ENCODE measurements at places on chromosomes 11 and 22.
A peak's percentile ranks its signal among the peaks of the same experiment; 100 is the strongest.

- DNase-seq = peak; percentile 66
Observed at GRCh38 chr11:115325523-115325922, 178.7 kb downstream of the CADM1 start.

GRCh38 chr11:113446112-113446511, 29.1 kb downstream of the DRD2 start:
- no peak for DNase-seq

- DNase-seq = no peak
Observed at GRCh38 chr22:46553189-46553588, 15.8 kb upstream of the CELSR1 start.

GRCh38 chr11:67632175-67632981, 2.6 kb upstream of the NUDT8 start:
- no peak for DNase-seq

- DNase-seq = no peak
Observed at GRCh38 chr11:66462911-66463310, 3.8 kb upstream of the PELI3 start.

GRCh38 chr22:24341627-24342026, 71.0 kb downstream of the SPECC1L start:
- no peak for DNase-seq

- DNase-seq = no peak
Observed at GRCh38 chr22:30674482-30674881, 6.8 kb upstream of the DUSP18 start.

- DNase-seq = no peak
Observed at GRCh38 chr22:46861468-46862367, 99.3 kb downstream of the TBC1D22A start.

DNA sequence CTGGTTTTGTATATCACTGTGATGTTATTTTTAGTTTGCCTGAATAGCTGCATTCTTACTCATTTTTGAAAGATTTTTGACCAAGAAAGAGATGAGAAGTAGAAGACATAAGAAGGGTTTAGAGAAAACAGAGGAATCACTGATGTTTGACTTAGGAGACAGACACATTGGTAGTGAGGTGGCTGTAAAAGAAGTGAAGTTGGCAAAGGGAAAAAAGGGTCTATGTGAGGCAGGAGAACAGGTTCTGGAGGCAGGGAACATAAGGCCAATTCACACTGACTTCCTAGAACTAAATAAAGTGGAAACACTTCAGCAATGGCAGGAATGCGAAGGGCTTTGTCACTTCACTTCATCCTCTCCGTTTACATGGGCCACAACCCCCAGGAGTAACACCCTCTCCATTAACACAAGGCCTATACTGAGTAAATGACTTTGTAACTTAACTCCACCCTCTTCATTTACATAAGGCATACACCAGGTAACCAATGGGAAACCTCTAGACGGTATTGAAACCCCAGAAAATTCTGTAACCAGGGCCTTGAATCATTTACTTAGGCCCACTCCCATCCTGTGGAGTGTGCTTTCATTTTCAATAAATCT, 36.5 kb downstream of the CTSC start:
- no peak for DNase-seq

DNA sequence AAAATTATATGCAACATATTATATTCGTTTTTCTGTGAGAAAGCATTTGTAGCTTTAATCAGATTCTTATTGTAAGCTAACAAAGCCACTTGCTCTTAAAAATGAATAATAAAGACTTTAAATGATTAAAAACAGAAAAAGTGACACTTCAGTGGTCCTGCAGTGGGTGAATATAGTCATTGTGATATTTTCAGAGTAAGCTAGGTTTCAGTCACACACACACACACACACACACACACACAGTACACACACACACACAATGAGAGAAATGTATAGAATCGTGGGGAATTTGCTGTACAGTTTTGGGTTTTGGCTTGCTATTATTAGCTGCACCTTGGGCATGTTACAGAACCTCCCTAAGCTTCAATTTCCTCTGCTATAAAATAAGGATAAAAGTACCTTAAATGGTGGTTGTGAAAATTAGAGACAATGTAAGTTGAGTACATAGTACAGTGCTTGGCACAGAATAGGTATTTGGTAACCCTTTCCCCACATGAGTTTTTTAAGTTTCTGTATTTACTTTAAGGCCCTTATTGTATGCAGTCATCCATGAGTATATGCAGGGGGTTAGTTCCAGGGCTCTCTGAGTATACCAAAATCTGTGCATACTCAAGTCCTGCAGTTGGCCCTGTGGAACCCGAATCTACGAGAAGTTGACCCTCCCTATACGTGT, 39.8 kb downstream of the CSTPP1 start:
- DNase-seq = no peak

DNA sequence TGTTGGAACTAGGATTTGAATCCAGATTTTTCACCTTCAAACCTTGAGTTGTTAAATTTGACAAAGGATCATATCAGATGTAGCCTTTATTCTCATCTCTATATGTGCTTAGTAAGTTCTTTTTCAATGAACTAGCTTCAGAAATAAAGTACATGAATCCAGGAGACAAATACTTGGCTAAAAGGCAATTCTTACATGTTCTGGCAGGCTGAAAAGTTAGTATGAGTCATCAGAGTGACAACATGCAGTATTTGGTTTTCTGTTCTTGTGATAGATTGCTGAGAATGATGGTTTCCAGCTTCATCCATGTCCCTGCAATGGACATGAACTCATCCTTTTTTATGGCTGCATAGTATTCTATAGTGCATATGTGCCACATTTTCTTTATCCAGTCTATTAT, 40.4 kb downstream of the BBOX1 start:
- no peak for DNase-seq

GRCh38 chr11:82763167-82763566, 29.5 kb upstream of the FAM181B start:
- DNase-seq = no peak

DNA sequence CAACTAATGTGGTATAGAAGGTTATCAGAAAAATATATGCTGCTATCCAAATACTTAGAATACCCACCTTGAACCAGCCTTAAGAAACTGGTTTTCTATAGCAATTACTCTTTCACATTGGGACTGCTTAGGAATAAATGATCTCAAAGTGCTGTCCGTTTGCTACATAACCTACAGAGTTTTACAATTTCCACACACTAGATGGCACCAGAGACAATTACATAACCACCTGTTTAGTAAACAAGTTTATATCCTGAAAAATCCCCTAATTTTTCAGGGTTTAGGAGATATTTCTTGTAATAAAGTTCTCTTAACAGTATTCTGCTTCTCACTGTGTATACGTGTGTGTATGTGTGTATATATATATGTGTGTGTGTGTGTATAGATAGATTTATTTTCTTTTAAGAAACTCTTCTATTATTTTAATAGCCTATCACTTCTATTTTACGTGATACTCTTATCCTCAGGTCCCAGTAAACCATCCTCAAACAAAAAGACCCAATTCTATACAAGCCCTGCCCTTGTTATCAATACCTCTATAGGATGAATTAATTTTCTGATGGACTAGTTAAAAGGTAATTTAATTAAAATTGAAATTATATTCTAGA, 6.7 kb upstream of the OR5I1 start:
- DNase-seq = no peak

DNA sequence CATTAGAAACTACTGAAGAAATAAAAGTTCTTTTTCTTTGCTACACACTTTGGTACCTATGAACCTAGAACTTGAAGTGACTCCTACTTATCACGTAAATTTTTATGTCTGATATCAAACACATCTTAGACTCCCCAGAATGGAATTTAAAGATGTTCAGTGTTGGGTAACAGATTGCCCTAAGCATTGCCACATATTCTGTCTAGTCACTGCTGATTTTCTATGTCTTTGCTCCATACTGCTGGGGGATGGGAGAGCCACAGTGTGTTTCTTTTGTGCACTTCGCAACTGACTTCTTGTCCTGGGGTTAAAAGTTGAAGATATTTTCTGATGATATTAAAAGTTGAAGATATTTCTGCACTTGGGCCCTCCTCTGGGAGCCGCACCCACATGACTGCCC, 19.4 kb upstream of the MYO18B start:
- DNase-seq = no peak

DNA sequence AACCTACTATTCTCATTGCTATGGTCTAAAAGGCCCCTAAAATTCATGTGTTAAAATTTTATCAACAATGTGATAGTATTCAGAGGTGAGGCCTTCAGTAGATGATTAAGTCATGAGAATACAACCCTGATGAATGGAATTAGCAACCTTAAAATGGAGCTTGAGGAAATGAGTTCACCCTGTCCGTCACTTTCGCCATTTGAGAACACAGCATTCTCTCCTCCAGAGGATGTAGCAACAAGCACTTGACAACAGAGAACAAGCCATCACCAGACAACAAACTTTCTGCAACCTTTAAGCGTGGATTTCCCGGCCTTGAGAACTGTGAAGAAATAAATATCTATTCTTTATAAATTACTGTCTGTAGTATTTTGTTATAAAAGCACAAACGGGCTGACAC, 197.0 kb downstream of the SBF2 start:
- no peak for DNase-seq

GRCh38 chr11:130211781-130212401, 52.3 kb downstream of the ST14 start:
- DNase-seq = no peak

DNA sequence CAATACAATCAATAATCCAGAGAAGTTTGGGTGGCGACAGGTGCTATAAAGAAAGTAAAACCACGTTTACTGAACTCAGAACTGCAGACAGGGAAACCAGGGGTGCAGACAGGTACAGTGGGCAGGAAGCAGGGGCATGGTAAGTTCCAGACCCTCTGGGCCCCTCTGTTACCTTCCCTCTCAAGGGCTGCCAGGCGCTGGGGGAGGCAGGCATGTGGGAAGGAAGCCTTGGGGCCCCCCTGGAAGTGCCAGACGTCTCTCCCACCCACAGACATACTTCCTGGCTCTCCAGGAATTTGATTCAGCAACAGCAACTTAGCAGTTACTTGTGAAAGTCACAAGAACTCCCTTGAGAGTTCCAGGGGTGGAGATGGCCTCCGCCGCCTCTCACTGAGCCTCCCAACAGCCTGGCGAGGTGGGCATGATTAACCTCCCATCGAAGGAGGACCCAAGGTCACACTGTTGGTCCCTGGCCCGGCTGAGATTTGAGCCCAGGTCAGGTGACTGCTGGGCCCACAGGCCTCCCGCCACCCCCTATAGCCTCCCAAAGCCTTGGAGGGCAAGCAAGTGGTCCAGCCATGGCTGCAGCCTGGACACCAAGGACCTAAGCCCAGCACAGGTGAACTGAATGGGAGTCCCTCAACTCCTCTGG, 14.1 kb upstream of the TSKU start:
- DNase-seq = no peak

DNA sequence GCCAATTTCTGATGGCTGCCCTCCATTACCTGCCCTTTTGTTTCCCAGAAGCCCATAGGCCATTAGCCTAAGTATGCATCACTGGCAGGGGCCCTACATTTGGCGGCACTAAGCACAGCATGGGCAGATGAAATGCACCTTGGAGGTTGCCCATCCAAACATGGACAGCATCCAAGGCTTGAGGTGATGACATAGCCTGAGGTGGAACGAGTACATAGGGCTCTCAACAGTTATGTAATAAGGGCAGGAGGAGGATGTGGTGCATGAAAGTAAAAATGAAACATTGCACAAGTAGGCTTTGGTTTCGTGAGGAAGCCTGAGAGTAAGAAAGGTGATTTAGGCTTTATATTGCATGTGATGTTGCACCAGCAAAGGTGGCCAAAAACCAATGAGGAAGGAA, 148.1 kb downstream of the FAM76B start:
- DNase-seq = no peak

DNA sequence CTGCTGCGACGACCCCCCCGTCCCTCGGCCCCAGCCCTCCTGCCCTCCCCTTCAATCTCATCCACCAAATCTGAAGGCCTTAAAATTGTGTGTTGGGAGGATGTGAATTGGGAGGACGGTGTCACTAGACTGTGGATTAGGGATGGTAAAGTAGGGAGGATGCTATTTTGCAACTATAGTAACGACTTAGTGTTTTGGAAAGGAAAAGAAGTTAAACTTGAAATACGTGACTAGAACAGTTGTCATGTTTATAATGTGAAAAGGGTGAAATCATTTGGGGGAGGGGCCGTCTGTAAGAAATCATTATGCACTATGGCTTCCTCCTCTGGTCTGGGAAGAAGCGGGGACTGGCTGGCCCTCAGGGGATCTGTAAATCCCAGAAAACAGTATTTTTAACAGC, 43.4 kb upstream of the NNMT start:
- DNase-seq = no peak

DNA sequence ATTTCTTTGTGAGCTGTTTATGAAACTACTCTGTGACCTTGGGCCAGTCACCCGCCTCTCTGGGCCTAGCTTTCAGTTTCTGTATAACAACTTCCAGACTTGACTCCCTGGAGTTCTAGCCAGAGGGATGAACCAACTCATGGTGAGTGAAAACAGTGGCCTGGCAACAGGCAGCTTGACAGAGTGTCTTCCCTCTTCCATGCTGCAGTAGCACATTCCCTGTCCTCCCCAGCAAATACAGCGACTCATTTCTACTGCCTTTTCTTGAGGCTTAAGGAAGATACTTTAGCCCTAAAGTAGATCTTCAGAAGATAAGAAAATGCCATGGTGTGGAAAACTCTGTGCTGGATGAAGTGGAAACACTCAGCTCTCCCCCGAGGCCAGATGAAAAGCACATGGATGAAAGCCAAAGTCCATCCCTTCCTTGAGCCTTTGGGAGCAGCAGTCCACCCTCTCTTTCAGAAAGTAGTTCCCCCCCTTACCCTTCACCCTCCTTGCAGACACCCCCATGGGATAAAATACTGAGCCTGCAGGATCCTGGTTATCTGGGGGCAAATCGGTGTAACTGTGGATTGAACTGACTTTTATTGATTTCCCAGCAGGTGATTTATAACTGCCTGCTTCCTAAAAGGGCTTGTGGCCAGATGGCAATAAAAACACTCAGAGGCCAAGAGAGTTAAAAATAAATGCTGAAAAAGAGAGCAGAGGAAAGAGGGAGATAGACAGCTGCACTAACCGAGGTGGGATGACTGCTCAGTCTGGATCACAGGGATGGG, 24.1 kb downstream of the IRAG1 start:
- peak; percentile 87 for DNase-seq

DNA sequence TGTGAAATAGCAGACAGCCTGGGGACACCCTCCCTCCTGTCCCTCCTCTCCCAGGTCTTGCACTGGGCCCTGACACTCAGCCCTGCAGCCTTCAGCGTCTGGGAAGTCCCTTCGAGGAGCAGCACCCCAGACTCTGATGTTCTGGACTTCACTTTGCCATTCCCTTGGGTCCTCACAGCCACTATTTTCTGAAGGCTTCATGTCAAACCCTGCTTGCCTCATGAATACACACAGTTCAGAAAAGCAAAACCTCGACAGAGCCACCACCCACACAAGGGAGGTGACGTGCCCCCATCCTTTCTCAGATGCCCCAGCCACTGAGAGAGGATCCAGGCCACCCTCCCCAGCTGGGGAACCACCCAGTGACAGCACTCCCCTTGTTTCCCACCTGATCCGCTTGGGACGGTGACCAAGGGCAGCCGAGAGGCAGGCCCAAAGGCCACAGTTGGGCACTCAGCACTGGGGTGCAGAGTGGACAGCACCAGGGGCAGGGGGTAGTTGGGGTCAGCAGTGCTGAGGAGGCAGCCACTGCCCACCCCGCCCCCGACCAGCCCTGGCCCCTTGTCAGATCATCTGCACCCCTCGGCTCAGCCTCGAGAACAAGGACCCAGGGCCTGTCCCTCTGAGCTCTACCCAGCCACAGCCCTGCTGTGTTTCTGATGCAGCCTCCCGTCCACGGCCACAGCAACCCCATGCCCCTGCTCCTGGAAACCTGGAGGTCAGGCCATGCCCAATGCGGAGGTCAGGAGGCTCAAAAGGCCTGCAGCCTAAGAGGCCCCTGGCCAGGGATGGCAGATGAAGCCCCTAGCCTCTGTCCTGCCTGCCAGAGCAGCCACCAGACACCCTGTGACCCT, 3.1 kb upstream of the TNNT3 start:
- DNase-seq = no peak

GRCh38 chr11:12679471-12679870, 5.2 kb downstream of the TEAD1 start:
- no peak for DNase-seq
